Left lung (tissue), 14 donors: ENCODE measurements at places on chromosomes 1 and 21. TPM values are rescaled to one million over a fixed set of nuclear protein-coding genes. Genes with fewer than 3 reads are reported as not detected.

DNA sequence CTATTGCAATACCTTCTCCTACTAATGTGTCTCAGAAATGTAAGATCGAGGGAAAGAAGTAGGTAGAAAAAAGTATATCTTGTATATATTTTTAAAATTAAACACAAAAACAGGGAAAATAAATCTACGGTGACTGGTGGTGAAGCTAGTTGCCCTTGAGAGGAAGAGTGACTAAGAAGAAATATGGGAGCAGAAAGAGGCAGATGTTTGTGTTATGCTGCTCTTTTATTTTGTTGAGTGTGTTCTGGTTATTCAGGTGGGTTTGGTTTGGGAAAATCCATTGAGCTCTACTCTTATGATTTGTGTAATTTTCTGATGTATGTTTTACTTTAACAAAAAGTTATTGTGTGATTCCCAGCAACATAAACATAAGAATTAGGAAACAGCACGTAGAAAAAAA lies 444.9 kb upstream of the B3GALT2 start:
- no peak for DNase-seq

TMEM79 gene
- total RNA-seq = 4.0 TPM

DNA sequence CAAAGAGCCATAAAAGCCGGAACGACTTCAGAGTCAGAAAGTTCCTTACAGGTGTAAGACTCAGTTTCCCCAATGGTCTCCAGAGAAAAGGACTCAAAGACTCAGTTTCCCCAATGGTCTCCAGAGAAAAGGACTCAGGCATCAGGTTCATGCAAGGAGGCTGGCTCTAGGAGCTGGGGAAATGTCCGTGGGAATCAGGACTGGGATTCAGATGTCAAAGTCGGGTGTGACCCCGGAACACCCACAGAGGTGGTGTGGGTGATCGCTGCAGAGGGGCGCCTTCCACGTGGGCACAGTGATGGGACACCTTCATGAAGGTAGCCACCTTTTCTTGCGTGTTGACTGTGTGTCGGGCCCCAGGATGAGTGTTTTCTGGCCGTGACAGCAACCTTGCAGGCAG lies 340.8 kb downstream of the NPHP4 start:
- no peak for DNase-seq

- DNase-seq = no peak
Observed at GRCh38 chr1:10415211-10415930, 14.9 kb upstream of the CENPS start.

- DNase-seq = no peak
Observed at GRCh38 chr1:51863384-51863783, 15.1 kb downstream of the NRDC start.

DNA sequence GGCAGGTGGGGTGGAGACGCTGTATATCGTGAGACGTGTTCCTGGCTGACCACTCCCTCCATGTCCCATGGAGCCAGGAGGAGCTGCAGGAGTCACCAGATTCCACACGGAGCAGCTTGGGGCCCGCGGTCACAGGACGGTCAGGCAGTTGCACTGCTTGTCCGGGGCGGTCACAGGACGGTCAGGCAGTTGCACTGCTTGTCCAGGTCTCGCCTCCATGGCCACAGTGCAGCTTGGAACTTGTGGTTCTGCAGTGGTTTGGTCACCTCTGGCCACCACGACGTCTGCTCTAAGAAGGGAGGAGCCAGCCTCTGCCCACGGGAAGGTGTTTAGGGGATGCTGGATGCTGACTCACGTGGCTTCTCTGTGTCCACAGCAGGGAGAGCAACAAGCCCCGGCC lies 33.0 kb downstream of the SLX9 start:
- no peak for DNase-seq
